ENCODE measurements at places on chromosomes 6 and 20.
A peak's percentile ranks its signal among the peaks of the same experiment; 100 is the strongest.

- DNase-seq = no peak
Measured at GRCh38 chr6:4974962-4975361, 28.9 kb downstream of the RPP40 start.

DNA sequence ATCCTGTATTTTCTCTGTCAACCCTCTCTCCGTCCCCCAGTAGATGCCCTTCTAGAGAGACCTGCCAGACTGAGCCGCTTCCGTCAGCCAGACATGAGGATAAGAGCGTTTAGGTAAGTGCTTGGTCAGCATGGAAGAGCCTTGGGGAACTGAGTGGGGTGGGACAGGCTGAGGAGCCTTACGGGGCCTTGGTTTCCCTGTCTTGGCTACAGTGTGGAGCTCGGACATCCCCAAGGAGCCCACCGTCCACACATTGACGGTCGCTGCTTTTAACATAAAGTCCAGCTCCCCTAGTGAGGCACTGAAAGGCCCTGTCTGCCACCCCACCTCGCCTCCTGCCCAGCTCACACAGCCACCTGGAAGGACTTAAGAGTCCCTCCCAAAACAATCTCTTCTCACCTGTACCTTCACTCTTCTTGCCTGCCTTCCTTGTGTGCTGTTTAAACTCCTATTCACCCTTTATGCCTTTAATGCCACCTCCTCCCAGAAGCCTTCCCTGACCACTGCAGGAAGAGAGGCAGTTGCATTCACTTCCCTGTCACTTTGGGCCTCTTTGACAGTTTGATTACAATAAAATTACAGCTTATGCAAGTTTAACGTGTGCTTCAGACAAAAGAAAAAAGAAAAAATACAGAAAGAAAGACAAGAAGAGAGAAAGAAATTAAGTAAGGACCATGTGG is 42.3 kb downstream of the PDYN start:
- DNase-seq = no peak

DNA sequence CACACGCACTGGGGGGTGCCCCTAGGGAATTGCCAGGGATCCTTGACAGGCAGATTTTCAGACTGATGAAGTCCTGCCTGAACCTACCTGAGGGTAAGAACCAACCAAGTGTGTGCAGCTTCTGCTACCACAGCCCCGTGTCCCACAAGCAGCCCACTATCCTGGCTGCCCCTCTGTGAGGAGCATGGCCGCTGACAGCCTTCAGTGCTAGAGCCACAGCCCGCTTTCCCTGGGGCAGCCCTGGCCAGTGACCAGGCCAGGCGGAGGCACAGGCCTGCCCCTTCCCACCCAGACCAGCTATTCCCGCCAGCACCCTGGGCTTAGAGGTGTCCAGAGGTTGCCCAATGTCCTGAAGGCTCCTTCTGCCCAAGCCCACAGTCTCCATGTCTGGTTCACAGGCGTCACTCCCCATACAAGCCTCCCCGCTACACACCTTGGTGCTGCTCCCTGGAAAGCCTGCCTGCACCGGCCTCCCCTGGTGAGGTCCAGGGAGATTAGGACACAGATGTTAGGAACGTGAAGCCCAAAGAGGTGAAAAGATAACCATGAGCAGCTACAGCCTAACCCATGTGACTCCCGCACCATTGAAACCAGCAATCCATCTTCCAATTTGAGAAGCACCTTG is 207.0 kb downstream of the SYNDIG1 start:
- DNase-seq = no peak

- no peak for DNase-seq
Measured at GRCh38 chr20:35284992-35285805, 627 bp upstream of the EIF6 start.

- DNase-seq = no peak
Measured at GRCh38 chr6:16473184-16473907, 235.0 kb downstream of the GMPR start.

- DNase-seq = peak; percentile 69
Measured at GRCh38 chr6:44172731-44173500, 14.3 kb downstream of the CAPN11 start.

GRCh38 chr6:81093051-81093450 is 659.4 kb downstream of the TENT5A start:
- no peak for DNase-seq

GRCh38 chr6:40880906-40881305 is 158.1 kb downstream of the UNC5CL start:
- DNase-seq = no peak

DNA sequence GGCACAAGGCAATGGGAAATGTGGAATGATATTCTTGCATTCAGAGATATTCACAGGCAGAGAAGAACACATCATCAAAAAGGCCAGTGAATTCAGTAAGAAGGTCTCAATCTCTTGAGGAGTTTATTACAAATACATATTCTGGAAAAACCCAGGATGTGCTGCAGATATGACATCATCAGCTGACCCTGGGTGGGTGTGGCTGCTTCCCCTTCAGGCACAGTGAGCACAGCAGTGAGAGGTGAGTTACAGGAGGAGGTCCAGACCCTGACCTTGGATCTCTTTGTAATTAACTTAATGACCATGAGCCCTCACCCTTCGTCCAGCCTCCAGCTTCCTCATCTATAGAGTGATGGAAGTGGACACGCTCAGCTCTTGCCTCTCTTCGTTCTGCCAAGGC is 147.5 kb upstream of the SYNDIG1 start:
- DNase-seq = no peak

DNA sequence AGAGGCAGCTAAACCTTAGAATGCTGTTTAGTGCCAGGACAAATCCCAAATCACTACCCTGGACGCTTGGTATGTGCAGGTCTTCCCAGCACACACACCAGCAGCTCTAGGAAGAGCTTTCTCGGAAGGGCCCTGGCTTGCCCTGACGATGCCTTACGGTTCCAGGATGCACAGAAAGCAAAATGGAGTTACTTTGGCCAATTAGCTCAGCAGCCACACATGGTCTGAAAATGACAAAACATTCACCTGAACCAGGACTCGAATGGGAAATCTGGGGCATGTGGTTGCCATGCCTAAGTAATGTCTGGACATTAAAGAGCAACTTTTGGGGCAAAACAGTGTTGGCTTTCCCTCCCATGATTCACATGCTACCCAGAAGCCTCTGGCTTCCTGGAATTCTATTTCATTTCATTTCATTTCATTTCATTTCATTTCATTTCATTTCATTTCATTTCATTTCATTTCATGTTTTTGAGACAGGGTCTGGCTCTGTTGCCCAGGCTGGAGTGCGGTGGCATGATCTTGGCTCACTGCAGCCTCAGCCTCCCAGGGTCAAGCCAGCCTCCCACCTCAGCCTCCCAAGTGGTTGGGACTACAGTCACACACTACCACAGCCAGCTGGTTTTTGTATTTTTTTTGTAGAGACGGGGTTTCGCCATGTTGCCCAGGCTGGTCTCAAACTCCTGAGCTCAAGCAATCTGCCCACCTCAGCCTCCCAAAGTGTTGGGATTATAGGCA is 153.3 kb downstream of the ZDHHC14 start:
- no peak for DNase-seq

DNA sequence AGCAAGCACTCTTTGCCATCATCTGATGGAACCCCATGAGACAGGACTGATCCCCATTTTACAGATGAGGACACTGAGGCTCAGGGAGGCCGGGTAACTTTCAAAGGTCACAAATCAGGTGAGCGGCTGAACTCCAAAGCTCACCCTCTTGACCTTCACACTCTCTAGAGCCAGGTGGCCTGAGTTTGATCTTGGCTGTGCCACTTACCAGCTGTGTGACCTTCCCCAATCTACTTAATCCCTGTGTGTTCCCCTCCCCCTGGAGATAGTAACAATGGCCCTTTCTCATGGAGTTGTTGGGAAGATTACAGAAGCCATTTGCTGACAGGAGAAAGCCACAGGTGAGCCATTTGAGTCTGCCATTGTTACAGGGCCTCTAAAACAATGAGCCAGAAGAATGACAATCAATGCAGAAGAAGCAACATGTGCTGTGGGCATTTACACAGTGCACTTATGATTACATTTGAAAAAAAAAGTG is 34.5 kb downstream of the BMP7 start:
- DNase-seq = no peak

DNA sequence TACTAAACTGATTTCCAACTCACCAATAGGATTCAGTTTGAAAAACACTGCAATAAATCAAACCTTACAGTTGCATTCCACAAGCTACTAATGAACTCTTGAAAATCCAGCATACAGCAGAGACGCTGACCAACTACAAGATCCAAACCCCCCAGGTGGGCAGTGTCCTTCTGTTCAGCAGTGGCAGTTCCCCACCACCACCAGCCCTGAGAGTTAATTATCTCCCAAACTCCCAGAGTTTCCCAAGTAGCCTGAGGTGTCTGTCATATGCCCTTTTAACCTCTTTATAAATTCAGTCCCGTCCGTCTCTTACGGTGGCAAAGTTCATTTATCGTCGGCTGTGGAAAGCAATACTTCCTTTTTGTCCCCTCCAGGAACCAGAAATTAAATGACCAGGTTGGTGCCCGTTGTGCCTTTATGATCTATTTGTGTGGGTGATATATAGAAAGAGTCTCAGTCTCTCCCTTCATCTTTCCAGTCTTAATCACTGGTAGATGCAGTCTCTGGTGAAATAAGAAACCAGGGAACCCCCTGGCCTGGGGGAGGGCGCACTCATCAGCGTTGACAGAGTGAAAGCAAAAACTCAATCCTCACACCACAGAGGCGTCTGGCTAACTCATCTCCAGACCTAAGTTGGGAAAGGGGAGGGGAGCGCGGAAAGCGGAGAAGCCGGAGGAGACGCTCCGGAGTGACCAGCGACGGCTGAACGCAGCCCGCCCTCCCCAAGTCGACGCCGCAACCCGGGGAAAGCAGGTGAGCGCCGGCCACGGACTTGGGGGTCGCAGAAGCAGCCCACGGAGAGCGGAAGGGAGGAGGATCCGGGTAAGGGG is 717 bp downstream of the MRPL14 start:
- DNase-seq = peak; percentile 58

DNA sequence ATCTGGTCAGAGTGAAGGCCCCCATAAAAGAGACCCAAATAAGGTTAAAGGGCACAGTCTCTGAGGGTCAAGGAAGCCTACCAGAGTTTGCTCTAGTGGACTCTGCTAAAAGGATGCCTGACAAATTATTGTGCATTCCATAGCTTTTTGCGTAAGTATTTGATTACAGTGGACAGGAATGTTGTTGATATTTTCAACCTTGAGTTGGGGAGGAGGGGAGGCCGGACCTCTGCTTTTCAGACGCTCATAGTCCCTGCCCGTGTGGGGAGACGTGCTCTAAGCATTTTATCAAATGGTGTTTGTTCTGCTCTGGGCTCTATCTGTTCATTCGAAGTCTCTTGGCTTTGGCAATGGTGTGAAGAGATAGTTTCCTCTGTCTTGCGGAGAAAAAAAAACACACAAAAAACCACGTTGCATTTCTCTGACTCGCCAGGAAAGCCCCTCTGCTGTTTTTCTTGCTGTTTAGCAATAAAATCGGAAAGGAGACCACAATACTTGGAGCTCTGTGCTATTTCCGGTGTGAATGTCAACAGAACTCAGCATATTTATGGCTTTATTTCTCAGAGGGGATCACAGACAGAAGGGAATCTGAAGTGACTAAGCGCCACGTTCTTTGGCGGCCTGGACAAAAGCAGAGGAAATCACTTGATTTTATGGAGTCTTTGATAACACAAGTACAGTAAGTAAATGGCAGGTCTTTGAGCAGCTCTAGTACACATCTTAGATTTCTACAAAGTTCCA is 159.8 kb downstream of the ZFP64 start:
- DNase-seq = no peak

- DNase-seq = no peak
Measured at GRCh38 chr6:97705568-97705967, 422.6 kb upstream of the MMS22L start.

DNA sequence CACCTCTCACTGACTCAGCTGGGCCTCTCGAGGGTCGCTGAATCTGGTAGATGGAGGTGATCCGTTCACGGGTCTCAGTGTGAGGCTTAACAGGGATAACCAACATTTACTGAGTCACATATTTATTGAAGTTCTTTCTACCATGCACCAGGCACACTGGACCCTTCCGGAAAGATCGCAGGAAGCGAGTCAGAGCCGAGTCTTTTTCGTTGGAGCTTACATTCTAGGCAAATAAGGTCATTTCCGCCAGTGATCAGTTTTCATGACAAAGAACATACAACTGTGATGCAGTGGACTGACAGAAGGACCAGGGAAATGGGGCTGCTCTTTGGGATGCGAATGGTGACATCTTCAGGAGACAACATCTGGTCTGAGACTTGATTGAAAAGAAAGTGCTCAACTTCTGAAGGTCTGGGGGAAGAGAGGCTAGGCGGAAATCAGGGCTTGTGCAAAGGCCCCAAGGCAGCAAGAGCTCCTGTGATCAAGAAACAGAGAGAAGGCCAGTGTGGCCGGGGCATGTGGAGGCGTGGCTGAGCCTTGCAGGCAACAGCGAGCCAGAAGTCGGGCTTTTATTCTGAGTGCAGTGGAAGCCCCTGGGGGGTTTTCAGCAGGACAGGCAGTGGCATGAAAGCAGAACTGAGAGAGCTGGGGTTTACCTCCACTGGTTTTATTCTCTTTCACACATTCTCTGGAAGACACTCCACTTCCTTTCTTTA is 56.7 kb downstream of the APCDD1L start:
- DNase-seq = no peak

DNA sequence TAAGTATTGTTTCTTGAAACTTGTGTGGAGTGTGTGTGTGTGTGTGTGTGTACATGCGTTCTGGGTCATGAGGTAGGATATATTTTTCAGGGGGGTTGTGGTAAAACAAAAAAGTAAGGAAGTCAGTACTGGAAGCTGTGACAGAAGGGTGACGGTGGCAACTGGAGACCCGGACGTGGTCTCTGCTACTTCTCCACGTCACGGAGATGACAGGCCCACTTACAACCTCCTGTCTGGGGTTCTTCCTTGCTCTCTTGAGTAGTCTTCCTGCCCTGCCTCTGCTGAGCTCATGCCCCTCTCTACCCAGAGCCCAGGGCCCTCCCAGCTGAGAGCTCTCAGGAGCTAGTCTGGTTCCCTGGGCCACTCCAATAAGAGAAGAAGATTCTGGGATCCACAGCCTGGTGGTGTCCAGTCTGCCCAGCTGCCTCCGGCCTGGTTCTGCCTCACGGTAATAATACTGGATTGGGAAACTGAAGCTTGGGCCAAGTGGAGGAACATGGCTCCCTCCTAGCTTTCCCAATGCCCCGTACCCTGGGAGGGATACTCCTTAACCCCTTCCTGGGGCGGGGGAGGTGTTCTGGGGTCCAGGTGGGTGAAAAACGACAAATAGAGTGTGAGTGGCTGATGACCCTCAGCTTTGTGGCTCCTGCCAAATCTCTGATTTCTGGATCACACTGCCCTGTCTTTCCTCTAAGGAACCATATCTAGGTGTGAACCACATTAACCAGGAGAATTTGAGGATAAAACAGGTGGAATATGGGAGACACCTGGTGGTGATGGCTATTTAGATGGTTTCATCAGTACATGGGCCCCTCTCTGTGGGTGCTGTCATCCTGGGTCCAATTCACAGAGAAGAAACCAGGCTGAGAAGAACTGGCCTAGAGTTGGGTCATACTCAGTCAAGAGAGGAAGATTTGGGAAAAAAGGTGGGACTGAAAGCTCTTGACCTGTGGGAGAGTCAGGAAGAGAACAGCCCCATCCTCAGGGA is 27.2 kb downstream of the VEGFA start:
- no peak for DNase-seq

- no peak for DNase-seq
Measured at GRCh38 chr6:122994256-122994655, 1.8 kb upstream of the CLVS2 start.

All from CD4-positive, alpha-beta T cell (primary cell).